Fibroblast of skin of right biceps (primary cell): ENCODE measurements at places on chromosomes 6 and 20.
A peak's percentile ranks its signal among the peaks of the same experiment; 100 is the strongest.

- DNase-seq, result peak; percentile 37
Measured at GRCh38 chr6:138246650-138247440, 28.6 kb upstream of the PBOV1 start.

DNA sequence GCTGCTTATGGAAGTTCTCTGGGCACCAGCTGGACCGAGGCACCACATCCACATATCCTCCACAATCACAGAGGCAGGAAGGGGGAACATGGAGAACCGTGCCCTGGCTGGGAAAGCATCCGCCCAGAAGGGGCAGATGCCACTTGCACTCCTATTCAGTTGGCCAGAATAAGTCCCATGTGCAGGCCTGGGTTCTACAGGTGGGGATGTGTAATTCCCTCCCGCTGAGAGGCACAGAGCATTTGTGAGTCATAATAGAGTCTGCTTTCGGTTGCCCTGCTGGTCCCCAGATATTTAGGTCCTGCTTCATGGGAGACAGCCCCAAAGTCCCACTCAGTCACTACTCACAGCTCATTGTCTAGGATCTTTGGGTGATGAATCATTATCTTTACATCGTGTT lies 104.0 kb downstream of the PHACTR3 start:
- DNase-seq, result peak; percentile 11

- DNase-seq, result no peak
Measured at GRCh38 chr20:32251470-32251869, 26.0 kb upstream of the KIF3B start.

DNA sequence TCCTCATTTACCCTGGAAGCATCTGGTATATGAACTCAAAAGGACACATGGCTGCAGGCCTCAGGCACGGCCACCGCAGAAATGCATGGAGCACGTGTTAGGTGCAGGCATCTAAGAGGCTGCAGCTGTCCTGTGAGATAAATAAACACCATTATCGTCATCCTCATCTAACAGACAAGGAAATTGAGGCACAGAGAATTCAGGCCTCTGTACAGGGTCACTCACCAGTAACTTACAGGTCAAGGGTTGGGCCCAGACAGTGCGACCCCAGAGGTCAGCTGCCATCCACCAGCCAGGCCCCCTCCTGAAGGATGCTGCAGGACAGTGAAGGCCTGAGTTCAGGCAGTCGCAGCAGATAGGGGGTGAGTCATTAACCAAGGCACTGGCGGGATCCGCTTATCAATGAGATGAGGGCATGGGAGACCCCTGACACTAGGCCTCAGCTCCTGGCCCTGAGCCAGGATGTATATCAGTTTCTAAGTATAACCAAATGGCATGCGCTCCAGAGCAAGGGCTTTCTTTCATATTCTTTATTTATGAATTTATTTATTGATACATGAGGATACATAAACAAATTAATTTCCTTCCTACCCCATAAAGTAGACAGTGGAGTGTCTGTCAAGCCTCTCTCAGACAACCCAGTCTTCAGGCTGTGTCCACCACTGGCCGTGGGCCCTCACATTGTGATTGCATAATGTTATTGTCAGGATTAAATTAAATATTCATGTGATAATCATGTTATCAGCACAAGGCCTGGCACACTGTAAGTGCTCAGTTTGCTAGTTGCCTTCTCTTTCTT lies 316.9 kb downstream of the QKI start:
- no peak for DNase-seq

GRCh38 chr6:52612336-52613054 lies 35.6 kb upstream of the TRAM2 start:
- peak; percentile 58 for DNase-seq

- peak; percentile 3 for DNase-seq
Measured at GRCh38 chr20:33522256-33522820, 32.4 kb downstream of the CBFA2T2 start.

GRCh38 chr6:31393932-31394331 lies 9.5 kb upstream of the MICA start:
- DNase-seq, result no peak

GRCh38 chr6:156776470-156776839 lies 723 bp upstream of the ARID1B start:
- peak; percentile 66 for DNase-seq

DNA sequence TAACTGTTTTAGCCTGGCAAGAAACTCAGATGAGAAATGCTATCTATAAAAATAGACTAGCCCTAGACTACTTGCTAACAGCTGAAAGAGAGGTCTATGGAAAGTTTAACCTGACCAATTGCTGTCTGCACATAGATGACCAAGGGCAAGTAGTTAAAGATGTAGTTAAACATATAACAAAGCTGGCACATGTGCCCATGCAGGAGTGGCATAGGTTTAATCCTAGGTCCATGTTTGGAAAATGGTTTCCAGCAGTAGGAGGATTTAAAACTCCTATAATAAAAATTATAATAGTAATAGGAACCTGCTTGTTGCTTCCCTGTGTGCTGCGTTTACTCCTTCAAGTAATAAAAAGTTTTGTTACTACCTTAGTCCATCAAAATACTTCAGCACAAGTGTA lies 51.2 kb upstream of the ADGRF4 start:
- no peak for DNase-seq

GRCh38 chr6:87945966-87946365 lies 101.7 kb upstream of the SPACA1 start:
- DNase-seq, result peak; percentile 17

DNA sequence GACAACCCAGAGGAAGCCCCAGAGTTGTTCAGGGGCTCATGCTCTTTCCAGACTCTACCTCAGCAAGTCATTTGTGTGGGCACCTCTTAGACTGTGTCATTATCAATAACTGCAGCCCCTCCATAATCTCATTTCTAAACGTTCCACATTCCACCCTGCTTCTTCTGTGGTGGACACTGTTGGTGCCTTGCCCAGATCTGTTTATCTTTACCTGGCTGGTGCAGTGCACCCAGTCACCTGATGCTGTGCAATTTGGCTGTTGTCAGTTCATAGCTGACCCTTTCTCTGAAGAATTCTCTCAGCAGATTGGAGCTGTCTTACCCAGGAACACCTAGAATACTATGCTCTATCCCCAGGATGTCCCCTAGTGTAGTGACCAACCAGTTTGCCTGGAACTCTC lies 80.0 kb downstream of the ATRN start:
- no peak for DNase-seq

- DNase-seq, result no peak
Measured at GRCh38 chr6:140581601-140582000, 1207.2 kb upstream of the CITED2 start.

- no peak for DNase-seq
Measured at GRCh38 chr20:59121714-59122565, 41.7 kb upstream of the ZNF831 start.

DNA sequence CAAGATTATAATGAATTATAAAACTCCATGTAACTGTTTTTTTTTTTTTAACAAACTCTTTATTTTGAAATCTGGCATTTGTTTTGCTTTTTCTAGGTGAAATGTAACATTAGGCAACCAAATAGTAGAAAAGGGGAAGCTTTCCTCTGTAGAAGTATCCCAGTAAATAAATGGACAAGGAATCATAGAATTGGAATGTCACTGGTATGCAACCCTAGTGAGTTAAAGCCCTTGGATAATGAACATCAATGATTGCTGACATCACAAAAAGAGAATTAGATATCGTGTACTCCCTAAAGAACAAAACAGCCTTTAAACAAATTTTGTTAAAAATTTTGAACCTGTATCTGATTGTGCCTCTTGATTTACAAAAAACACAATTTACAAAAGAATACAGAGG lies 93.9 kb upstream of the OGFRL1 start:
- DNase-seq, result peak; percentile 74
